Caki2 (cell line): ENCODE measurements at places on chromosomes 7 and 10.

DNA sequence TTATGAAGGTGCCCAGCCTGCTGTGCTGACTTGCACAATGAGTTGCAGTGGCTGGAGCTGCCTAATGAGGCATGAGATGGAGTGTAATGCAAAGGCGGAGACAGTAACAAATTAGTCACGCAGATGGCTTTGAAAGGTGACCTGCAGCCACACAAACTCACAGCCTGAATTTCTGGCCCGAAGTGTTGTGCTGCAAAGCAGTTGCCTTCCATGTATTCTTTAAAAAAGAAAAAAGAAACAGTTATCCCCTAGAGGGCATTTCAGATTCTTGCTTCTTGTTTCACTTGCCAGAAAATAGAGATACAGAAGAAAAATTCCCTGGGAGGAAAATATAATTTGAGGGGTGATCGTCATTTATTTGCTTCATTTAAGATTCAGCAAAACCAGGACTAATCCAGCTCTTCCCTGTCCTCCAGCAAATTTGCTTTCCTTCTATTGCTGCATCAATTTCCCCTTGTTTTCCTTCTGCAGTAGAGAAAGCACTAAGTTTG is 239.9 kb downstream of the ADRA2A start:
- peak; percentile 38 for DNase-seq

DNA sequence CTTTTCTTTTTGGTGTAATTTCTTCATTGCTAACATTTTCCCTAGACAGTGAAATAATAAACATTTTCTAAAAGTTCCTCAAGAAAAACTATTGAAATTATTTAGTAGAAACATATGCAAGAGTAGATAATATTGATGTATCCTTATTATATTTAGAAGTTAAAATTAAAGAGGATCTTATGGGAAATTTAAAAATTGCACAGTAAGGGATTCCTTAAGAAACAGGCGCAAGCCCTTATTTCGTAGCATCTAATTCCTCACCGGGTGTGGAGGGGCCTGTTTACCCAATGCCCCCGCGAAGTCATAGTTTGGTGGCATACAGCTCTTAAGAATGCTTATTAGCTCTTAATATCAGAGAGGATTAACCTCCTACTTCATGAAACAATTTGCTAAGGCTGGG is 467.1 kb downstream of the DNAJB6 start:
- no peak for DNase-seq

DNA sequence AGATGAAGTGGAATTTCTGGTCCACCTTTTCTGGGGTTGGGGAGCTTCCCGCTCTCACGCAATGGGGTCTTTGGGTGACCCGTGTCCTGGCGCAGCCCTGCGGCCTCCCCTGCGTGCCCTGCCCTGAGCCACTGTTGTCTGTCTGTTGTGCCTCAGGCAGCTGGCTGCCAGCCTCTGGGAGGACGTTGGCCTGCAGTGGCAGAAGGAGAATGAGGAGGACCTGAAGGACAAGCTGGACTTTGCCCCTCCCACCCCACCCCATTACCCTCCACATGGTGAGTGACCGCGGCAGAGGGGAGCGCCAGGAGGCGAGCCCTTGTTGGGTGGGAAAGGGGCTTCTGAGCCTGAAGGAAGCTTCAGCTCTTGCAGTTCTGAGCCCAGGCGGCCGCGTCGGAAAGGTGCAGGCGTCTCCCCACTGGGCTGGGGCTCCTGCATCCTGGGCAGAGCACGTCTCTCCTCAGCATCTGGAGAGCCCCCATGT is 14.2 kb upstream of the PRKAR1B start:
- DNase-seq, result no peak

DNA sequence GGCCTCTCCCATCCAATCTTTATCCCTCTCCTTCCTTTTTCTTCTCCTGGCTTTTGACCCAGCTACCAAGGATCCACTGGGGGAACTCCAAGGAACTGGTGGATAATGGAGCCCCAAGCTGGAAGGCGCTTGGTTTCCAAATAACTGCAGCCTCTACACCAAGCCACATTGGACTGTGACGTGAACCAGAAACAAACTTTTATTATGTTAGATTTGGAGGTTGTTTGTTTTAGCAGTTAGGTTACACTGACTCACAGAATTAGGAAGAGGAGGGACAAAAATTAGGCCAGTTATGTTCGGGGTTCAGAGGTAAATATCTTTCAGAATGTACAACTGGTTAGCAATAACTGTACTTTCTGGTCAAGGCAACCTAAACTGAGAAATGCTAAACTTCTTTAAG is 21.3 kb upstream of the ANK3 start:
- DNase-seq, result no peak

DNA sequence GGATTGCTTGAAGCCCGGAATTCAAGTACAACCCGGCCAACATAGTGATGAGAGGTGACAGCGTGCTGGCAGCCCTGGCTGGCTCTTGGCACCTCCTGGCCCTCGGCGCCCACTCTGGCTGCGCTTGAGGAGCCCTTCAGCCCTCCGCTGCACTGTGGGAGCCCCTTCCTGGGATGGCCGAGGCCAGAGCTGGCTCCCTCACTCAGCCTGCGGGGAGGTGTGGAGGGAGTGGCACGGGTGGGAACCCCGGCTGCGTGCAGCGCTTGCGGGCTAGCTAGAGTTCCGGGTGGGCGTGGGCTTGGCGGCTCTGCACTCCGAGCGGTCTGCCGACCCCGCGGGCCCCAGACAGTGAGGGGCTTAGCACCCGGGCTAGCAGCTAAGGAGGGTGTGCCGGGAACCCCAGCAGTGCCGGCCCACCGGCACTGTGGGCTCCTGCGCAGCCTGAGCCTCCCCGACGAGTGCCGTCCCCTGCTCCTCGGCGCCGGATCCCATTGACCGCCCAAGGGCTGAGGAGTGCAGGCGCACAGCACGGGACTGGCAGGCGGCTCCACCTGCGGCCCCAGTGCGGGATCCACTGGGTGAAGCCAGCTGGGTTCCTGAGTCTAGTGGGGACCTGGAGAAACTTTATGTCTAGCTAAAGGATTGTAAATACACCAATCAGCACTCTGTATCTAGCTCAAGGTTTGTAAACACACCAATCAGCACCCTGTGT is 12.1 kb upstream of the RNF216 start:
- DNase-seq, result no peak

DNA sequence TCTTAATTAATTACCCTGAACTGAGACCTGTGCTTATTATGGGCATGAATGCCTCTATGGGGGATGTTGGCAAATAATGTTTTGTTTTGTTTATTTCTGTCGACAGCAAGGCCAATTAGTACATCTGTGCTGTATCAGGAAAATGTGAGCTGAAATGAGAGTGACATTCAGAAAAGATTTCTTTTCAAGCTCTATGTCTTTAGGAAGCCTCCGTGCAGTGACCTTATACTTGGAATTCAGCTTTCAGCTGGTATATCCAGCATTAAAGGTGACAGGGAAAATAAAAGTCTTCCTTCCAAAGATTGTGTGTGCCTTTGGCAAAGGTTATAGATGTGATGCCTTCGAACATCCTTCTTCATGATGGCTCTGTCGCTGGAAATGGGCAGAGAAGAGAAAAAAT is 1061.1 kb downstream of the SORCS3 start:
- DNase-seq, result no peak

GRCh38 chr10:63554657-63555056 is 33.5 kb downstream of the REEP3 start:
- DNase-seq, result peak; percentile 50

- no peak for DNase-seq
These were observed 23.3 kb downstream of the AP5Z1 start for GRCh38 chr7:4798706-4799235.

DNA sequence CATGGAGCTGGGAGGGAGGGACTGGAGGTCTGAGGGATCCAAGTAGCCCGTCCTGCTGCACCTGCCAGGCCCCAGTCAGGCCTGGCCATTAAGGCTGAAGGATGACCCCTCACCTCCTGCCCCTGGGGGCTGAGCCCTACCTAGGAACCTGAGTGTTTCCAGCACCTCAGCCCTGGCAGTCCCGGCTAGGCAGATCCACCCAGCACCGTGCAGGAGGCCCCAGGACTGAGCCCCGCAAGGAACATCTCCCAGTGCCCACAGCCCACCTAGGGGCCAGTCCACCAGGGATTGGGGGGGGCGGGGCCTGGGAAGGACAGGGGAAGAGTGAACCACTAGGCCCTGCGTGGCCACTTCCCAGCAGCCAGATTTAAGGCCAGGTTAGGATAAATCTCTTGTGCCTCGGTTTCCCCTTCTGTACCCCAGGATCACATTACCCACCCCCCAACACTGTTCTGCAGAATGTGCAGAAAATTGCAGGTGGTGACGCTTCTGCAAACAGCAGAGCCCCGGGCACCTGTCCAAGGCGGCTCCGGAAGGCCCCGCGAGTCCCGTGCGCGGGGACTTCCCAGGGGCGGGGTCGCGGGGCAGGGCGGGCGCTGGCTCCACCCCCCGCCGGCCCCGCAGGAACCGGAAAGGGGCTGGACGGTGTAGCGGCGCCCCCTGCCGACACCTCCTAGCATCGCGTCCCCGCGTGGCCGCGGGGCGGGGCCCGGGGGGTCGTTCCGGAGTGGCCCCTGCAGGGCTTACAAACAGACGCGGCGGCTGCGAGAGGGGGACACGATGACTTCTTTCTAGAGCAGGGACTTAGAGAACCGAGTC is 55.9 kb downstream of the PWWP2B start:
- DNase-seq, result peak; percentile 75

GRCh38 chr7:158959021-158959717 is 102.8 kb downstream of the DYNC2I1 start:
- DNase-seq, result no peak

DNA sequence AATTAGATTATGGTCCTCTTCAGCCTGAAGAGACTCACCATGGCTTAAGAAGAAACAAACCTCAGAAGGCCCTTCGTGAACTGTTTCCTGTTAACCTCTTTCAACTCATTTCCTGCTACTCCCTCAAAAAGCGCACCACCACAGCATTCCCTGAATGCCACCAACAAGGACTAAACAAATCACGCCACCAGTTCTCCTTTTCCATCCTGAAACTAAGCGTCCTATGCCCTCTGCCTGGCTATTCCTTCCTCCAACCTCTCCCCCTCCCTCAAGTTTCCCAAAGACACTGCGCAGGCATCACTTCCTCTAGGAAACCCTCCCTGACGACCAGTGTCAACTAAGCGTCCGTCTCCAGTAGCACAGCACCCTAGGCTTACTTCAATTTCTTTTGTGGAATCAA is 12.0 kb downstream of the YWHAG start:
- DNase-seq, result no peak

- no peak for DNase-seq
These were observed 158.9 kb downstream of the TCF7L2 start for GRCh38 chr10:113108948-113109347.

- DNase-seq, result no peak
These were observed 50.6 kb downstream of the MGMT start for GRCh38 chr10:129517680-129518057.

DNA sequence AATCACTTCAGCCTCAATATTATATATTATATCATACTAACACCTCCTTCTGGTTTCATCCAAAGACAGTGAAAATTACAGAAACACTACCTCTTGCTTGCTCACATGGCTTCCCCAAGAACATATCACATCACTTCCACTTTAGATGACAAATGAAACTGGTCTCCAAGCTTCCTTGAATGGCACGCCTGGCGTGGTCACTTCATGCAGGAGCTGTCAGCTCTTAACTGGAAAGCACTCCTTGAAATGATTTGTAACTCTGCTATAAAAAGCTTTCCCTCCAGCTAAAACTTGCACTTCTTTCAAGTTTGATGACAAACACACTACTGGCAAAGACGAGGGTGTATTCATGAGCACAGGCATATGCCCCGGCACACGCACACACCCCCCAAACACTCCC is 84.1 kb upstream of the INHBA start:
- DNase-seq, result no peak

DNA sequence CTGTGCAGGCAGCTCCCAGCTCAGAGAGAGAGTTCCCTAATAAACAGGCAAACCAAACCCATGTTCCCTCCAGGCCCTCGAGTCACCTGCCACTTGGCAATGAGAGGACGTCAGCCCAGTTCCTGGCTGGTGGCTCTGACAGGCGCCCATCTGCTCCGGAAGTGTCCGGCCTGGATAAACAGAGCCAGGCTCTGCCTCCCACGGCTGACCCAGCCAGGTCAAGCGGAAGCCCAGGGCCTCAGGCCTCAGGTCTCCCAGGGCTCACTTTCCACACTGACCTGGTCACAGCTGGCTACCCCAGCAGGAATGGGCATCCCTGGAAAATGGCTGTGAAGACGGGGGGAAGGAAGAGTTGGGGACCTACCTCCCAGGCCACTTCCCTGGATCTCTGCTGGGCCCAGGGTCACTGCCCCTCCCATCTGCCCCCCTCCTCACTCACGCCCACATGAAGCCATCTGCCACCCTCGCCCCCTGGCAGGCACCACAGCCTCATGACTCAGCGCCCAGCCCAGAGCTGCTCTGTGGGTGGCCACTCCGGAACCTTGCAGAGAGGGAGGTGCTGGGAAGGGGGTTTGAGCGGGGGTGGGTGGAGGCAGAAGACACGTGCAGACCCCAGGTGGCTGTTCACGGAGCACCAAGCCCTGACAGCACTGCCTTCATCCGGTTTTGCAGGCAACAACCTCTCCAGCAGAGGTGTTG is 37.4 kb upstream of the DUSP5 start:
- peak; percentile 91 for DNase-seq

GRCh38 chr10:78442836-78443550 is 409.3 kb downstream of the RPS24 start:
- no peak for DNase-seq

GRCh38 chr10:5910323-5911100 is 20.5 kb downstream of the FBH1 start:
- no peak for DNase-seq

DNA sequence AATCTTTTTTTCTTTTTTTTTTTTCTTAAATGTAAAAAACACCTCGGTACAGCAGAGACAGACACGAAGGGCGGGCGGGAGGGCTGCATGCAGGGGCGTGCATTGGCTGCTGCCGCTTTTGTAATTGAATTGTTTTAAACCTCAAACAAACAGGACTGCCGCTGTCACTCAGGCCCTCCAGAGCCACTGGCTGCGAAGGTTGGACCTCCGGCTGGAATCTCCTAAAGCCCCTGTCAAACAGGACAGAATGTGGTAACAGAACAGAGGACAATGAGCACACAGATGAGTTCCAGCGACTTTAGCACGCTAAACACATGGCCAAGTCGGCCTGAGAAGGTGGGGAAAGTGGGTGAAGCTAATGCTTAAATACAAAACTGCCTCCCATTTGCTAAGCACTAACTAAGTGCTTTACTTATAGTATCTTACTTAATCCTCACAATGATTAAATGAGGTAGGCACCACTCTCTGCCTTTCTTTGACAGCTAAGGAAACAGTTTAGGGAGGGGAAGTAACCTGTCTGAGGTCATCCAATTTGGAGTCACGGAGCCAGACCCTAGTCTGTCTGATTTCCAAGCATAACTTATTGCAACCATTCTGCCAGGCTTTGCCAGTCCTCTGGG is 3.0 kb upstream of the NDST2 start:
- no peak for DNase-seq

GRCh38 chr10:13256627-13257026 is 22.5 kb upstream of the UCMA start:
- no peak for DNase-seq
